ENCODE measurements at places on chromosomes 11 and 22.

DNA sequence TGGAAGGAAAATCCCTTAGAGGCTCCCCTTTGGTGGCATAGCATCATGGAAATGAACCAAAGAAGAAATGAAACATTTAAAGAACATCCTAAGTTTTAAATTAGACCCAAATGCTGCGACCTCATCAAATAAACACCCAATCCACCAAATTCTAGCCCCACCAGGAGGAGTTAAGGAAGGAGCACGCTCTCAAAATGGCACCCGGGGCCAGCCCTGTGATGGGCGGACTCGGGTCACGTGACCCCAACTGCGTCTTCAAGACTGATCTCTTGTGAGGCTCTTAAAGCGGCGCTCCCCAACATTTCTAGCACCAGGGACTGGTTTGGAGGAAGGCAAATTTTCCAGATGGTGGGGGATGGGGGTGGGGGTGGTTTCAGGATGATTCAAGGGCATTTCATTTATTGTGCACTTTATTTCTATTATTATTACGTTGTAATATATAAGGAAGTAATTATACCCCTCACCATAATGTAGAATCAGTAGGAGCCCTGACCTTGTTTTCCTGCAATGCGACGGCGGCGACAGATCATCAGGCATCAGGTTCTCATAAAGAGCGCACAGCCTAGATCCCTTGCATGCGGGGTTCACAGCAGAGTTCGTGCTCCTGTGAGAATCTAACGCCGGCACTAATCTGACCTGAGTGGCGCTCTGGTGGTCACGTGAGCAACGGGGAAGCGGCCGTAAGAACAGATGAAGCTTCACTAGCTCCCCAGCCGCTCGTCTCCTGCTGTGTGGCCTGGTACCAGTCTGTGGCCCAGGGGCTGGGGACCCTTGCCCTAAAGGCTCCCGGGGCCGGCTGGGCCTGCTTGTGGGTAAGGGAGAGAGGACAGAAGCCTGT lies 90.6 kb upstream of the SLC22A12 start:
- DNase-seq: no peak

DNA sequence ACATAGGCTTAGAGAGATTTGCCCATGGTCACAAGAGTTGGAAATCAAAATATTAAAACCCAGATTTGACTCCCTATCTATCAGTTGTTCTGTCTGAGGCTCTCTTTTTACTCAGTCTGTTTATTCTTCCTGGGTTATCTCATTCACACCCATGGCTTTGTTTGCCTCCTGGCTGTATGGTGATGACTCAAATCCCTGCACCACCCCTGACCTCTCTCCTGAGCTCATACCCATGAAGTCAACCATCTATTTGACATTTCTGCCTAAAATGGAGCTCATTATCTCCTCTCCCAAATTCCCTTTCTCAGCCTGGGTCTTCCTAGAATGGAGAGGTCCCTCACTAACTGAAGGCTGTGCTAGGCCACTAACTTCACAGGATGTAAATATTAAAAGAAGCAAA lies 27.8 kb upstream of the CCDC134 start:
- no peak for DNase-seq

DNA sequence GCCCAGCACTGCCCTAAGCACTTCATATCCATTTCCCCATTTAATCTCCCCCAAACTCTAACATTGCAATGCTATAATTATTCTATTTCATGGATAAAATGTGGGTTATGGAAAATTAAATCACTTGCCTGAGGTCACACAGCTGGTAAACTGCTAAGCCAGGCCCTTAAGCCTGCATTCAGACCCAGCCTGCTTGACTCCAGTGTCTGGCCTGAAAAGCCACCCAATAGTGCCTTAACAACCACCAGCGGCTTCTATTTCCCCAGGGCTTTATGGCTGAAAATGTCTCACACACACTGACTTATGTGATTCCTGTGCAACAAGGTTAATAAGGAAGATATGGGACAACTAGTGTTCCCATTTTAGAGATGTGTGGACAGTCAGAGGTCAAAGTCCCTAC lies 178.5 kb upstream of the SNX19 start:
- no peak for DNase-seq

- DNase-seq: no peak
Observed at GRCh38 chr22:36156515-36157419, 3.8 kb downstream of the APOL3 start.

DNA sequence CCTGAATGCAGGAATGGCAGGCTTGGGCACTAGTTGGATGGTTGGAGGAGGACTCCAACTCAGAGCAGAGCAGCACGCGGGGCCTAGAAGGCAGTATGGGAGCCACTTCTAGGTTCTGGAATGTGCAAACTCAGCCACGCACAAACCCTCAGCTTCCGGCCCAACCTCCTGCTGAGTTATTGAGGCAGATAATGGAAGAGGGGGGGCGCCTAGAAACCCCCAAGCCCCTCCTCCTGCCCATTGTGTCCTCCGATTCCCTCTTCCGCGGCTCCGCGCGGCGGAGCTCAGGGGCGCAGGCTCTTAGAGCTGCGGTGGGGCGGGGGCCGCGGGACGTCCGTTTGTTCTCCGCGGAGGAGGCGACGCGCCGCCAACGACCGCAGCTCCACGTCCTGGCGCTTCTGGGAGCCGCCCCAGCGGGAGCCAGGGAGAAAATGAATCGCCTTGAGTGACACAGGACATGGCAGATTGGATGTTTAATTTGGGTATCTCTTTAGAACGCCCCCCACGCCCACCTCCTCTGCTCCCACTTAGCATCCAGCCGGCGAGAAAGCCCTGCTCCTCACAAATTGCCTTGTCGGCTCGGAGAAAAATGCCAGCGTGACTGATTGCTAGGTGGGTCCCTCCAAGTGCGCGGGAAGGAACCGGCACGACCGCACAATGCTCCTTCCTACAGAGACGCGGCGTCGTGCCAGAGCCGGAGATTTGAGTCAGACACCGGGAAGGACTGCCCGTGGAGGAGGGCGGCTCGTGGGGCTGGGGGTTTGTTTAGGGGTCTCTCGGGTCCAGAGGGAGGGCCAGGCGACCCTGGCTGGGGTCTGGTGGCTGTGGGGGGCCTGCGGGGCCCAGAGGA lies 144.6 kb downstream of the NECTIN1 start:
- DNase-seq: no peak

GRCh38 chr22:22810018-22810427 lies 77.6 kb upstream of the IGLL5 start:
- no peak for DNase-seq

DNA sequence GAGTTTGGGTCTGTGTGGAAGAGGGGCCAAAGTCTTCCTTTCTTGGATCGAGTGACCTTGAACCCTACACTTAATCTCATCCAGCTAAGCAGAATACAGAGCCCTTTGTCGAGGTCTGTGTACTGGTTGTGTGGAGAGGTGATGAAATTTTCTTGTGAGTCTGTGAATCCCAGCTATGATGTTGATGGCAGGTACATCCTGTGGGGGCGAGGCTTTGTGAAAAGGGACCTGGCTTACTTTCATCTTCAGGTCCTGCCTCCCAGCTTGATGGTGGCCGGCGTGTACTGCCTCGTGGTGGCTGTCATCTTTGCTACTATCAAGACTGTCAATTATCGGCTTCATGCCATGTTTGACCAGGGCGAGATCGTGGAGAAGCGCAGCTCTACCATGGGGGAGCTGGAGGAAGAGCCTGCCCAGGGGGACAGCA lies 1.0 kb downstream of the PCNX3 start:
- DNase-seq: no peak

GRCh38 chr11:71101046-71101445 lies 151.3 kb downstream of the SHANK2 start:
- no peak for DNase-seq

- DNase-seq: no peak
Observed at GRCh38 chr11:98561877-98562395, 458.8 kb upstream of the CNTN5 start.

- no peak for DNase-seq
Observed at GRCh38 chr11:45021692-45022141, 71.0 kb upstream of the TP53I11 start.

DNA sequence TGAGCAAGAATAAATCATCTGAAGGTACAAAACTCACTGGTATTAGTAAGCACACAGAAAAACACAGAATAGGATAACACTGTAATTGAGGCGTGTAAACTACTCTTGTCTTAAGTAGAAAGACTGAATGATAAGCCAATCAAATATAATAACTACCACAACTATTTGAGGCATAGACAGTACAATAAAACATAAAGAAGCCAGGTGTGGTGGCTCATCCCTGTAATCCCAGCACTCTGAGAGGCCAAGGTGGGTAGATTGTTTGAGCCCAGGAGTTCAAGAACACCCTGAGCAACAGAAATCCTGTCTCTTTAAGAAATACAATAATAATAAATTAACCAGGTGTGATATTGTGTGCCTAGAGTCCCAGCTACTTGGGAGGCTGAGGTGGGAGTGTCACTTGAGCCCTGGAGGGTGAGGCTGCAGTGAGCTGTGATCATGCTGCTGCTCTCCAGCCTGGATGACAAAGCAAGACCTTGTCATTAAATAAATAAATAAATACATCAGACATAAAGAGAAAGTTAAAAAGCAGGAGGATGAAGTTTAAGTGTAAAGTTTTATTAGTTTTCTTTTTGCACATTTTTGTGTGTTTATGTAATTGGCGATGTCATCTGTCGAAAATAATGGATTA lies 390.6 kb downstream of the DYNC2H1 start:
- DNase-seq: no peak

DNA sequence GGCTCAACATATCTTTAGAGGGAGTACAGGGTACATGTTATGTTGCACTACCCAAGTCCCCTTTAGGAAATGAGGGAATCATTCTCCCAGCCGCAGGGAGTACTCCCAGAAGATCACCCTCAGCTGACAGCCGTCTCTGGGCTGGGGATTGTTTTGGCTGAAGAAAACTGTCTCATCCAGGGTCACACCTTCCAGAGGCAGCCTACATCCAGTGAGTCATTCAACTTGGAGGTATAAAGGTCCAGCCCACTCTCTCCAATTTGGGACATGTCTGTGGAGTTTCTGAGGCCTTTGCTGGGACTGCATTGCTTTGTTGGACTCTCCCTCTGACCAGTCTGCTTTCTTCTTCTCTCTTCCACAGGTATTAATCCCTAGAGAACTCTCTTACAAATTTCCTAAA lies 42.1 kb downstream of the RASSF10 start:
- DNase-seq: no peak

DNA sequence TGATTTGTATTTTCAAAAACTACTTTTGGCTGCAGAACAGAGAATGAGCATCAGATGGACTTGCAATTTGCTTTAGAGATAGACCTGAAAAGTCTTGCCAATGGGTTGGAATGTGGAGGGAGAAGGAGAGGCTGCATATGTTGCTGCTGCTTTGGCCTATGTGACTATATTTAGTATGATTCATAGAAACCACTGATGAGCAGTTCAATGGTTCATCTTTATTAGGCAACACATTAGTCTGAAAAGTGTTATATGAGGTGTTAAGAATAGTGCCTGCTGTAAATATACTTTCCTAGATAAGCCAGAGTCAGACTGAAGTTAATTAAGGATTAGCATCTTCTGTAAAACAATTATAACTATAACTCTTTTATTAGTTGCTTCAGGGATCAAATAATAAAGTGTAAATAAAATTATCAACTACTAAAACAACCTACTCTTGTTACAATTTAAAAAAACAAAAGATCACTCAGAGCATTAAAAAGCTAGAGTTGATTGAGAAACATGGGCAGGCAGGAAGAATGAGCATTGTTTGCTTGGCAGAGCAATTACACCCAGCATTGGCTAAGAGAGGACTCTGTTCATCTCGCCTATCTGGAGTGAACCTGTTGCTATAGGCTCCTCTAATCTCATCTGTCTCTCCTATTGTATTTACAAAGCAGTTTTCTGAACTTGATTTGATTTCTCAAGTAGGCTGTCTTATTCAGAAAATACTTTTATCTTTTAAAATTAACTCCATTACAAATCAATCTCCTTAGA lies 36.3 kb downstream of the HORMAD2 start:
- DNase-seq: no peak

GRCh38 chr11:2566223-2567025 lies 121.6 kb downstream of the KCNQ1 start:
- DNase-seq: no peak

GRCh38 chr11:105829084-105829483 lies 193.0 kb downstream of the MSANTD4 start:
- no peak for DNase-seq

DNA sequence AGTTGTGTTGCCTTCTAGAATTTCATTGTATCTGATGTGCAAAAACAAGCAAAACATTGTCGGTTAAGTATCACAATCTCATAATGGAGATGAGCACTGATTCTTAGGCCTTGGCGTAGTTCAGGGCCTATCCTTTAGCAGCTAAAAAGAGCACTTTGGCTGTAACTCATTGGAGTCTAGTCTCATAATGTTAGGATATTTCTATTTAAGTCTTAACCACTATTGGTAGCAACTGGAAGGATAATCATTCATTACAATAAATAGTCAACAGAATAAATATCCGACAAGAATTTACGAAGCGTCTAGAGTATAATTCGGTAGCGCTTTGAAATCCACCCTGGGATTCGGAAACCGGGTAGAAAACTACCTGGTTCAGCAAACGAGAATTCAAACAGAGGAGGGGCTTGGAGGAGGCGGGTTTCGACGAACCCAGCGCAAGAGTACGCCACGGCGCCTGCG lies 461 bp upstream of the EED start:
- DNase-seq: no peak

DNA sequence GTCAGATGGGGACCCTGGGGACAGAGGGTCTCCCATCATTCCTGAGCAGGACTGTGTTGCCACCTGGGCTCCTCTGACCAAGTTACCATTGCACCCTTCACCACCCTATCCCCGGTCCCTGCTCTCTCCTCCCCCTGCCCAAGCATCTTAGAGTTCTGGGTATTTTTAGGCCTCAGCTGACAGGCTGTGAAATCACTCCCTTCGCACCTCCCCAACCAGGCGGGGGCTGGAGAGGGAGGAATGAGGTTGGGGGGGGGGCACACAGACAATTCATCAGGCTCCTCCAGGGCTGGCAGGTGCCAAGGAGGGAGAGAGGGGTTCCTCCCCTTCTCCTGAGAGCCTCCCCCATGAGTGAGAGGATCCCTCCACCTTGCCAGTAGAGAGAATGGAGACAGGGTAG lies 9.0 kb downstream of the SYT7 start:
- DNase-seq: no peak

GRCh38 chr11:1639666-1640065 lies 10.1 kb downstream of the KRTAP5-5 start:
- DNase-seq: no peak

DNA sequence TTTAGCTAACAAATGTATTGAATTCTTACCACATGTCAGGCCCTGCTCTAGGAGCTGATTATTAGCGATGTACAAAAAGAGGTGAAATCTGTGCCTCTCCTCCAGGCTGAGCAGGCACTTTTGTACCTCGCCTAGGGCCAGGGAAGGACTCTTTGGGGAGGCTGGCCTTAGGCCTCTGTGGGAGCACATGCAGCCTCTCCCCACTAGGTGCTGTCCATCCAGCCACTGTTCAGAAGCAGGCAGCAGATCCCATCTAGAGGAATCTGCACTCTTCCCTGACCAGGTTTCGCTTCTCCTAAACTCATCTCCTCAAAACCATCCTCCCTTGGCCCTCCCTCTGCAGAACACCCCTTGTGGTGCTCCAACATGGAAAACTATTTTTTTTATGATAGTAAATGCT lies 51.9 kb upstream of the WT1 start:
- no peak for DNase-seq

- no peak for DNase-seq
Observed at GRCh38 chr11:127620671-127621070, 620.1 kb upstream of the KIRREL3 start.

GRCh38 chr22:30949934-30950660 lies 18.5 kb downstream of the MORC2 start:
- DNase-seq: no peak

- no peak for DNase-seq
Observed at GRCh38 chr11:21704539-21704938, 488.3 kb upstream of the ANO5 start.
